Ureter (tissue), 1 donor: ENCODE measurements at places on chromosomes 12 and 14.

GRCh38 chr12:39692258-39692853 lies 72.8 kb upstream of the ABCD2 start:
- DNase-seq, result no peak

DNA sequence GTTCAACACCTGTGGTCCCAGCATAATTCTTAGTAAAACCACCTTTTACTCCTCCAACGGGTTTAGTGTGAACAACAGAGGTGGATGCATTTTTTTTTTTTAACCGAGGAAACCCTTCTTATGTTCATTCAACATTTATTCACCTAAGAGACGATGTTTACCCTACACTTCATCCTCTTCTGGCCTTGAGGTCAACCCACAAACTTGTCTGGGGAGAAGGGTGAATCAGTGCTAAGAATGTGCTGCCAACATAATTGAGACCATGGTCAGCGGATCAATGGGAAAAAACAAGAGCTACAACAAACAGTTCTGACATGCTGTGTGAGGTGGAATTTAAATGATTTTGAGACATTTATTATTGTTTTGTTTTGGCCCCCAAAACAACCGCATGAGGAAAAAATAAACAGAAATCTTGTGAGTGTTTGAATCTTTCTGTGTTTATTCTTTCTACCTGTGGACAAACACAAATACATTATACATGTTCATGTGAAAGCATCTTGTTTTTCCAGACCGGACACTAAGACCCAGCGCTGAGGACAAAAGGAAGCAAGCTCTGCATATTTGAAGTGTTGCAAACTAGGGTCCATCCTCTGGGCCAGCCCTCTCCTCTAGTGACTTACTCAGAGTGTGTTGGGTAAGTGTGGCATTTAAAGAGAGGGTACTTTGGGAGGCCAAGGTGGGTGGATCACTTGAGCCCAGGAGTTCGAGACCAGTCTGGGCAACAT lies 5.1 kb upstream of the USP30 start:
- DNase-seq, result no peak

DNA sequence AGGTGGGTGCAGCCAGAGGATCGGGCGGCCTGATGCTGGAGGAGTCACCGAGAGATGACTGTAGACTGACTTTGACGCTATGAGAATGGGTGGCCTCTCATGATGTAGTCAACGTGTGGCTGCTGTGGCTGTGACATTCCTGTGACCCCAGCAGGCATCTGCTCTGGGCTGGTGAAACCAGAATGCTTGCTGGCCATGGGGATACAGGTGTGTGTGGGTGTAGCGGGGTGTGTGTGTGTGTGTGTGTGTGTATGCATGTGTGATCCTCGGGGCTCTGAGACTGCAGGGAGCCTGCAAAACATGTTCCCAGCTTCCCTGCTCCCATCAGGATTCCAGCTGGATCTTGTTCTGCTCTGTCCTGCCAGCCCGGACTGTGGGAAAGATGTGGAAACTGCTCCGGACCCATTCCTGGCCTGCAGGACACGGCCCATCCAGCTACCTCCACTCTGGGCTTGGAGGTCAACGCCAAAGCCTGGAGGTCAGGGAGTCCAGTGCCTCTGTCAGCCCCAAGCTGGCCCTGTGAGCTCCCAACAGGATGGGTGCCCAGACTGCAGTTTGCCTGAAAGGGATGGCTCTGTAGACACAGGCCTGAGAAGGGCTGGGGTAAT lies 18.8 kb upstream of the HHIPL1 start:
- DNase-seq, result no peak

- DNase-seq, result no peak
These were observed 403.3 kb downstream of the ADAMTS20 start for GRCh38 chr12:43148691-43149090.

DNA sequence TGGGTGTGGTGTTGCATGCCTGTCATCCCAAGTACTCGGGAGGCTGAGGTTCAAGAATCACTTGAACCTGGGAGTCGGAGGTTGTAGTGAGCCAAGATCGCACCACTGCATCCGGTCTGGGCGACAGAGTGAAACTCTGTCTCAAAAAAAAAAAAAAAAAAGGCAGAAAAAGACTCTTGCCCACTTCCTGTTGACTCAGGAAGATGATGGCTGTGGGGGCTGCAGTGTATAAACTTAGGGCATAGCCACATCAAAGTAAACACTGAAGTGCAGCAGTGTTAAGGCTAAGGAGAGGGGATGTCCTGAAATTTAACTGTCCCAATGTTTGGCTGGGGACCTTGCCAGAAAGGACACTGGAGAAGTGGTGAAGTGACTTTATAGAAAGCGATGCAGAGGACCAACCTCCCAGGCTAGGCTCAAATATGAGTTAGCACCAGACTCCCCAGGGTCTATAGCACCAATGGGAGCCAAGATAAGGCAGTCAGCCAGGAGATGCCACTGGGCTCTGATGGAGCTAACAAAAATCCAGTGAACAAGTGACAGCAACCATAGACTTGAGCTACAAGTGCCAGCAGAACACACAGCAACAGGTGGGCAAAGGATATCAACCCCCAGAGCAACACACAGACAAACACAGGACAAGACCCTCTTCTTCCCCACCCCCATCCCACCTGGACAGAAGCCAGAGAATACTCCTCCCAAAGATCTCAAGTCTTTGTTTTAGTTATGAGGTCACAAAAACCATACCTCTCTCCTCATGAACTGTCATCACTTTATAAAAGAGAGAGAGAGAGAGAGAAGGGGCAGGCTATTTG lies 28.0 kb downstream of the NELL2 start:
- DNase-seq, result no peak

GRCh38 chr12:123139926-123140675 lies 10.8 kb downstream of the PITPNM2 start:
- DNase-seq, result peak; percentile 53
